NCI-H2029 treated with DMSO at 0.1 percent for 48 hours (cell line): ENCODE measurements at places on chromosomes 7 and 10.

DNA sequence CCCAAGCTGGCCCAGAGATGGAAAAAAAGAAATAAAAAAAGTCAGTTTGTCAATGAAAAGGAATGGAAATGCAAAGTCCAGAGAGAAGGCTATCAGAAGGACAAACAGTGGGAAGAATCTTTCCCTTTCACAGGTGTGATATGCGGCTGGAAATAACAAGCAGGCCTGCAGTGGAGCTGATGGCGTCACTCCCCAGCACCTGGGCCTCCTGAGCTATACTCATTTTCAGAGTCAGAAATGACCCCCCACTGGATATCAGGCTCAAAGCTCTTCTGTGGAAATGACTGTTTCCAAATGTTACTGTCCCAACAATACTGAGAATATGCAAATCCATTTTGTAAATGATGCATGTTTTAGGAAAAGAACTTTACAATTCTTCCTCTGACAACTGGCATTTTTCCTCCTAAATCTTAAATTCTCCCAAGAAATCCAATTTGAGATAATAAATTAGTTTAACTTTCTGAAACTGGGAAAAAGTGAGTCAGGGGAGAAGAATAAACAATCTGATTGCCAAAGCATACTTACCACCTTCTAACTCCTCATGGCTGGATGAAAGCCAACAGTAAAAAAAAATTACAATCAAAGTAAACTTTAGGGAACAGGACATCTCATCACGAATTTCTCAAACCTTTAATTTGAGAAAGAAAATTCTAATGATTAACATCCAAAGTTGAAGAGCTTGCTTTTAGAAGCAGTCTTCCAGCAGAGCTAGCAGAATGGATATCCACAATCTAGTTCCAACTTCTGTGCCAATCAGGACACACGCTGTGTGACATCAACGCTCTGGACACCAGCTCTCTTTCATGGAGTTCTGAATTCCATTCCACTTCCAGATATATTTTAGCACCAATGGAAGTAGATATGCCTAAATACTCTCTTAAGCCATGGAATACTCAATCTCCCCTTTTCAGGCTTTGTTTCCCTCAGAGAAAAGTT lies 5.3 kb upstream of the CUZD1 start:
- no peak for DNase-seq

DNA sequence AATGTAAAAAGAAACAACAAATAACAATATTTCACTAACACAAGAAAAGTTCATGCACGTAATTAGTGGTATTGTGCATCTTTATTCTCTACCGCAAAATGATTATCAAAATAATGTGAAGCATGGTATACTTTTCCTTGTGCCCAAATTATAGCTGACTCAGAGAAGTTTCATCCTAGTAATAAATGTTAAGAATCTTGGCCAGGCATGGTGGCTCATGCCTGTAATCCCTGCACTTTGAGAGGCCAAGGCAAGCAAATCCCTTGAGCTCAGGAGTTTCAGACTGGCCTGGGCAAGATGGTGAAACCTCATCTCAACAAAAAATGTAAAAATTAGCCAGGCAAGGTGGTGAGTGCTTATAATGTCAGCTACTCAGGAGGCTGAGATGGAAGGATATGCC lies 105.0 kb downstream of the KMT2C start:
- no peak for DNase-seq

DNA sequence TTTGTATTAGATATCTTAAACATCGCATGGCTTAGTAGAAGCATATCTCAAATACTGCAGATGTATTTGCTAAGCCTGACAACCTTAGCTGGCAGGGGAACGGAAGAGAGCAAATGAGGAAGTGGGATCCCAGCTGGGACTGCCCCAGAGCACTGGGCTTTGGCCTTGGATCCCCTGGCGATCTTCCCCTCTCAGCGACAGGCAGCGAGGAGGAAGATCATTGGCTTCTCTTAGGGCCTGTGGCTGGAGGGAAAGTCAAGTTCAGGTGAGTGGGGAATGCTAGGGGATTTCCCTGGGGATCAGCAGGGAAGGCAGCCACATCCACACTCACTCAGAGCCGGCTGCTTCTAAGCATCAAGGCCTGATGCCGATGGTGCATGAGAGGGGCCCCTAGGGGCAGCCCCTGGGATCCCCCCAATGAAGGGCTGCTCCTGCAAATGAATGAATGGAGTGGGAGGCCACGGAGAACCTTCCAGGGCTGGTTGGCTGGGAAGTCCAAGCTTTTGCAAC lies 42.0 kb downstream of the LYZL2 start:
- DNase-seq = no peak

GRCh38 chr10:63430091-63430998 lies 35.4 kb downstream of the JMJD1C start:
- DNase-seq = no peak

GRCh38 chr10:61923210-61923949 lies 21.9 kb downstream of the ARID5B start:
- DNase-seq = no peak

- DNase-seq = no peak
Measured at GRCh38 chr10:78952686-78953085, 116.1 kb upstream of the ZMIZ1 start.

DNA sequence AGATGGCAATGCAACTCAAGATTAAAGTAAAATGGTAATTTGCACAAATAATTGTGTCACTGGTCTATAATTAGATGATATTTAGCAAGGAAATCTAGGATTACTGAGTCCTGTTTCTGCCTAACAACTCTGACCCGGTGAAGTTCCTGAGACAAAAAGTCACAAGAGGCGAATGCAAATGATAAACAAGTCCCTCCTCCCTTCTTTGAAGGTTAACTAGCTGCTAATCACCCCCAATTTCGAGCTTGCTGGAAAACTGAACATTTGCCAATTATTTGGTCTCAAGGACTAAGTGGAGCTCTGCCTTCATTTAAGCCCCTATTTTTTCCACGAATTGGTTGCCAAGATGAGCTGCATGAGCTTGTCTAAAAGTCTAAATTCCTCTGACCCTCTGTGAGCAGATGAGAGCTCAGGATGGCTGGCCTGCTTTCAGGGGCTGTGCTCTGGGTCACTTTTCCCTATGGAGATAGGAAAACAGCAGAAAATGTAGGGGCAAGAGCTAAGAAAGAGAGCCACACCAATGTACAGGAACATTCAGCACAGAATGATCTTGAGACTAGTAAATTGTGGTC lies 127.3 kb downstream of the MBL2 start:
- no peak for DNase-seq

- no peak for DNase-seq
Measured at GRCh38 chr7:24981171-24981951, 1.4 kb upstream of the OSBPL3 start.

GRCh38 chr10:132577350-132578003 lies 39.9 kb downstream of the INPP5A start:
- DNase-seq = no peak

DNA sequence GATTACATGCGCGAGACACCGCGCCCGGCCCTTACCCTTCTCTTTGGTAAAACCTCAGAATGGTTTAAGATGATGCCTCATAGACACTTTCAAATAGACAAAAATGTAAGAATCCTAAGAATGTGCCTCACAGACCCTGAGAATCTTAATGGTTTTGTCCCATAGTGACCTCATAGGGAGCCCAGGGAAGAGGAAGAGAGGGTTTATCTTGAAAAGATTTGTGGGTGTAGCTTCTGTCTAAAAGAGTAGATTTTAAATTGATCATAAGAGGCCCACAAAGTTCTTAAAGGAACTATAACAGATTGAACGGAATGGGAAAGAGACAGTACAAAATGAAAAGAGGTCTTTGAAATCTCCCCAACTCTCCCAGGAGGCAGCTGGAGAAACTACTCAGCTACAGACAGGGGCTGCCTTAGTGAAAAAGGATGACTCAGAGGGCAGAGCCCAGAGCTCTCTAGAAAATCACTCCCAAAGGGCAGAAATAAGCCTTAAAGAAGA lies 220.6 kb downstream of the ADRA2A start:
- DNase-seq = no peak

DNA sequence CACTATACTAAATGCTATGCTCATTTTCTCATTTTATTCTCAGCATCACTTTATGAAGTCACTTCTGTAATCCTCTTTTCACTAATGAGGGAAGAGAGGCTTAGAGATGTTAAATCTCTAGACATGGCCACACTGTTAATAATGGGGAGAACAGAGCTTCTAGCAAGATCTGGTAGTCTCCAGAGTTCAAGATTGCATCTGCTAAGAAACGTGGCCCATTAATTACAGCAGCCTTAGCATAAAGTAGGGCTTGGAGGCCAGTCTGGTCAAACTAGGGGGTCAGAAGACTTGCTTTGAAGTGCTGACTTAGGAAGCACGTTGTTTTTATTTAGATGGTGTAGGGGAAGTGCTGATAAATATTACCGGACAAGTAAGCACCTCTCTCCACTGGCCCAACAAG lies 29.3 kb downstream of the ARL4A start:
- no peak for DNase-seq

- DNase-seq = no peak
Measured at GRCh38 chr7:63931985-63932577, 66.6 kb upstream of the ZNF722 start.

DNA sequence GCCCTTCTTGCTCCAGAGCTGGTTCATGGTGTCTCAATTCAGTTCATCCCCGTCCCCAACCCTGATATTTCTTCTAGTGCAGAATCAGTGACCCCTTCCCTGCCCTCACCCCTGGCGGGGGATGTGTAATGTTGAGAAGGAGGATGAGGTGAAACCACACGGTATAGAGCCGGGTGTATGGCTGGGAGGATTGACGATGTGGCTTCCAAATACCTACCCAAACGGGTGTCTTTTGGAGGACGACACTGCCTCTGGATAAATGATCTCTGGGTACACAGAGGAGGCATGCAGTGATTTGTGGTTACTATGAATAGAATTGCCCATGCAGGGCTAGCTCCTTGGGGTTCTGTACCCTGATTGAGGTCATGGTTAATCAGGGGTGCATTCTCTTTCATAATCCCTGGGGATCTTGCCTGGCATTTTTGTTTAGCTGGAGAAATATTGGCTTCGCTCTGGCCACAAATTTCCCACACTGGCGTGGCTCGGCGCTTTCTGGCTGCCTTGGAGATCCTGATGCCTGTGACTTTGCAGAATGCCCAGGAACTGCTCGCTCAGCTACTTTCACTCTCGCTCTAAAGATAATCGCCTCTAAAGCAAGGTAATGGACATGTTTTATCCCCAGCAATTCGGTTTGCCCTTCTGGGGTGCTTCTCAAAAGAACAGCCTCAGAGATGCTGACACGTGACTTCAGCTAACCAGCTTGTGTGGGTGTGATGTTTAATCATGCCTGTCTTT lies 89.2 kb downstream of the RBM20 start:
- peak; percentile 0 for DNase-seq

GRCh38 chr10:58412502-58412961 lies 27.3 kb downstream of the TFAM start:
- no peak for DNase-seq
